Fibroblast of upper back skin (primary cell): ENCODE measurements at places on chromosomes 4 and X.

GRCh38 chr4:41640906-41641305 lies 102.9 kb downstream of the LIMCH1 start:
- DNase-seq, result no peak

GRCh38 chr4:141255016-141255415 lies 34.3 kb downstream of the ZNF330 start:
- DNase-seq, result no peak

DNA sequence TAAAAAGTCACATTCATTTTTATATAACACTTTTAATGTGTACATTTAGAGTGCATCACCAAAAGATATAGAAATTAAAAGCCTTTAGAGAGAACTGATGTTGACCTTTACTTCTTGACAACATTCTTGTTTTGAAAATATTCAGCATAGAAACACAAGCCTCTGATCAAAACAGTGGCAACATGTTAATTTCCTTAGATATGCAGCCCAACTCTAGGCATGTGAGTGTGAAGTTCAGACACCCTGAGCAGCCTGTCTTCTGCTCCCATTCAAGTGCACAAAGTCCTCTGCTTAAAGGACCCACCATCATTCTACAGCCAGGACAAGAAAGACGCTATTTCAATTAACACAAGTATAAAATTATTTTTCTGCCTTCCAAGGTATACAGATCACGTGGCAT lies 60.0 kb downstream of the PPP3CA start:
- DNase-seq, result no peak

DNA sequence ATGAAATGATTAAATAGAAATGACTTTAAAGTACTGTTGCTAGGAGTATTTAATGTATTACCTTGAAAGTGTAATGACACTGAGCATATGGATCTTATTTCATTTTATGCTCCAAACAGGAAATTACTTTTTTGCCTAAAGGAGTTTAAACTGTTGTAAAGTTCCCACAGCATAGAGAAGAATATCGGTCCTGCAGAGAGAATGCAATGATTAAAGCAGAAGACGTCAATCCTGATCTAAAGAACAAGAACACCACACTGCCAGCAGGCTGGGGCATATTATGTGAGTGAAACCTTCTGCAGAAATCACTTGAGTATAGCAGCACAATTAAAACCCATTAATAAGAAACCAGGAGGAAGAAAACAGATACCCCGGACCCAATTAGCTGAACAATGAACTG lies 72.8 kb upstream of the CAMK2D start:
- no peak for DNase-seq

- DNase-seq, result peak; percentile 83
Measured at GRCh38 chr4:122099896-122100295, 52.2 kb upstream of the BLTP1 start.

GRCh38 chr4:20391198-20391597 lies 139.5 kb downstream of the SLIT2 start:
- peak; percentile 75 for DNase-seq

DNA sequence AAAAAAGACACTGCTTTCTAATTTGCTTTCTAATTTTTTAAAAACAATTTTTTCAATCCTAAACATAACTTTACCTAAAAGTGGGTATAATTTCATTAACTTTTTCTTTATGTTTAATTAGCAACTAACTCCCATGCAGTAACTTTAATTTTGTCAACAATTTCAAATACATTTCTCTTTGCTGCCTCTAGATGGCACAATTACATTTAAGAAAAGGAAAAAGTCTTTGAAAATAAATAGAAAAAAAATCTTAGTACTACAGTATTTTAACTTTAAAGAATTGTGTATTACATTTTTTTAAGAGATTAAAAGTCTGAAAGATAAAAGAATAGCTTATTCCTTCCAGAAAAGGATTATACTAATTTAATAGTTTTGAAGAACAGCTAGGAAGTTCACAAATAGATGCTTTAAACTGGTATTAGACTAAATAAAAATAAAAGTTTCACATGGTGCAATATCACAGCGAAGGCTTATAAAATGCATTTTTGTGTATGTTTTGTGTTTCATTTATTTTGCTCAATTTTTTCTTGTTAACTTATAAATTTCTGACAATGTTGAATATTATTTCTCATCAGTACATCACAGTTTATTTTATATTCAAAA lies 105.1 kb downstream of the ADGRA3 start:
- peak; percentile 19 for DNase-seq

GRCh38 chrX:107731831-107732502 lies 43.6 kb downstream of the TSC22D3 start:
- peak; percentile 81 for DNase-seq

DNA sequence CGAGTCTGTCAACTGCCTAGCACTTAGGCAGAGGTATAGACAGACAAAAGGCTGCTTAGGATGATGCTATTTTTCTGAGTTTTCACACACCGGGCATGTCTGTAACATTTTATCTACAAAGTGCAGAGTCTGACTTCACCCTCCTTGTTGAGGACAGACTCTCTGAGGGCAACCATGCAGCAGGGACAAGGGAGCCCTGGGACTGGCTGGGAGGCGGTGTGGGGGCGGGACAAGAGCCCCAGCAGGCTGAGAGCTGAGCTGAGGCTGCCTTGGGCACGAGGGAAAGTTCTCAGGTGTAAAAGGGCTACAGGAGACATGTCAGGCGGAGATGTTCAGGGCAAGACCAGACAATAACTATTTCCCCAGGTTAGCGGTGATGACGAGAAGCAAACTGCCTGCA lies 81.6 kb downstream of the GATB start:
- DNase-seq, result no peak

DNA sequence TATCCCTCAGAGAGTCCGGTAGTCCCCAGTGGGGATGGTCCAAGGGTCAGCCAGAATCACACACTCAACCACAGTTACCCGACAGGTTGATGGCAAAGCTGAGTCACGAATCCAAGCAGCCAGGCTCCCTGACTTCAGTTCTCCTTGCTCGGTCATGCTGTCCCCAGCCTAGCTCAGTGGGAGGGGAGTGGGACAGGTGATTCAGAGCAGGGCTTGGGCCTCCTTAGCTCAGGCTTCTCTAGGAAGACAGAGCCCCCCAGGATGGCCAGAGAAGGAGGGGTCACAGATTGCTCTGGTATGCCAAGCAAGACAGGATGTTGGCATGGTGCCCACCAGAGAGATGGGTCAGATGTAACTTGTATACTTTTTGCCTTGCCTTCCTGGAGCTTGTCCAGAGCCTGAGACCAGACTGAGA lies 66.5 kb downstream of the EFNB1 start:
- peak; percentile 27 for DNase-seq

- DNase-seq, result no peak
Measured at GRCh38 chr4:184805462-184806228, 20.1 kb downstream of the ACSL1 start.

- DNase-seq, result no peak
Measured at GRCh38 chr4:101334963-101335572, 12.3 kb downstream of the PPP3CA start.

DNA sequence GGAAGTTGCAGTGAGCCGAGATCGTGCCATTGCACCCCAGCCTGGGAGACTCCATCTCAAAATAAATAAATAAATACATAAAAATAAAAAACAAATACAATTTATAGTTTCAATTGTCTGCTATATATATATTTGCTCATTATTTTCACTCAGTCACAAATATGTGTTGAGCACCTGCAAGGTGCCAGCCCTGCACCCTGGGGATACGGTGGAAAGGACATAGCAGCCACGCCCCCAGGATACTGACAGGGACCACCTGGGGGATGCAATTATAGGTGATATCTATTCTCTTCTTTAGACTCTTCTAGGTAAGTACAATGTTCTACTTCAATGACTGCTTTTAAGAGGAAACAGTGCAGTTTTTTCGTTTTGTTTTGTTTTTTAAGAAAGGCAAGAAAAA lies 85.0 kb downstream of the JAKMIP1 start:
- no peak for DNase-seq

GRCh38 chr4:158729716-158730559 lies 6.7 kb upstream of the PPID start:
- peak; percentile 64 for DNase-seq

DNA sequence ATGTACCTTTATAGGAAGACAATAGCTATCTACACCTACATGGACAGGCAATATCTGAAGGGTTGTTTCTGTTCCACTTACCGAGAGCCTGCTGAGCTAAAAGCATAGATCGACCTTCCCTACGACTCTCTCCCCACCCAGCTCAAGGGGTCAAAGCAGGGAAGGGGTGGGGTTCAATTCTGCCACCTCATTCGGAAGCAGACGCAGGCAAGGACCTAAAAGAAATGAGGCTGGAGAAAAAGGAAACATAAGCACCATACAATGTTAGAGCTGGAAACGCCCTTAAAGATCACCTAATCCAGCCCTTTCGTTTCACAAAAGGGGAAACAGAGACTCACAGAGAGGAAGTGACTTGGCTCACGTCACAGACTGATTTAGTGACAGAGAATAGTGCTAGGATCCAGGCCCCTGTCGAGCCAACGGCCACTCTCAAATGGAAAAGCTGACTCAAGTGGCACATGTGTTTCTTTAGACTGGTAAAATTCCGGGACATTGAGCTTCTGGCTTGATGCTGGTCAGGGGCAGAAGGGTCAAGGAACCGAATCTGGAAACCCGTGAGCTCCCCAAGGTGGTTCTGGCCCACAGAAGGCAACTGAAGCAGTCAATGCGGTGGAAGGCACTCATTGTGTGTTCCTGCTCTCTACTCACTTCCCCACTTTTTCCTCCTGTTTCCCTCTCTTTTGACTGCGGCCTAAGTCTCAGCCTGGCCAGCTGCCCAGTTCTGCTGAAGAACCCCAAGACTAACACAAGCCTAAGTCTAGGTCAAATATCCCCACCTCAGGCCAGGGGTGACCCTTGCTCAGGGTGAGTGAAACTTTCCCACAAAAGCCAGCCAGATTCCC lies 7.5 kb downstream of the SEPTIN6 start:
- DNase-seq, result no peak

DNA sequence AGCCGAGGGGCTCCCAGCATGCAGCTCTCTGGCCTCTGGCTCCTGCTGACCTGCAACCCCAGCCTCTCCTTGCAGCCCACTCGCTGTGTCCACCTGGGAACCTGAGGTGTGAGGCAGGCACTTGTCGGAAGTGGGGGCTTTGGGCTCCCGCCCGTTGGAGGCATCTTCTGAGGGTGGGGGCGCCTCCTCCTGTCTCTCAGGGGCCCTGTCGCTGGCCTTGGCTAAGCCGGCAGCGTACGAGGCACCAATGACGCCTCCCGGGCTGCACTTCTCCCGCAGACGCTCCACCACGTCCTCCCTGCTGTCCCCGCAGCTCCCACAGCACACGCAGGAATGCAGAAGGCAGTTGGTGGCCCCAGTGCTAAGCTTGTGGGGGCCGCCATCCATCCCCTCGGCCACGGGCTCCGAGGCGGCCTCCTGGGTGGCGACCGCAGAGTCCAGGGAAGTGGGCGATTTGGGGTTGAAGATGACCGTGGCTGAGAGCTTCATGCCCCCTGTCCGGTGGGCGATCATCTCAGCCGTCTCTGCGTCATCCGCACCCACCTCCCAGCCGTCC lies 42.5 kb upstream of the MXD4 start:
- DNase-seq, result no peak

DNA sequence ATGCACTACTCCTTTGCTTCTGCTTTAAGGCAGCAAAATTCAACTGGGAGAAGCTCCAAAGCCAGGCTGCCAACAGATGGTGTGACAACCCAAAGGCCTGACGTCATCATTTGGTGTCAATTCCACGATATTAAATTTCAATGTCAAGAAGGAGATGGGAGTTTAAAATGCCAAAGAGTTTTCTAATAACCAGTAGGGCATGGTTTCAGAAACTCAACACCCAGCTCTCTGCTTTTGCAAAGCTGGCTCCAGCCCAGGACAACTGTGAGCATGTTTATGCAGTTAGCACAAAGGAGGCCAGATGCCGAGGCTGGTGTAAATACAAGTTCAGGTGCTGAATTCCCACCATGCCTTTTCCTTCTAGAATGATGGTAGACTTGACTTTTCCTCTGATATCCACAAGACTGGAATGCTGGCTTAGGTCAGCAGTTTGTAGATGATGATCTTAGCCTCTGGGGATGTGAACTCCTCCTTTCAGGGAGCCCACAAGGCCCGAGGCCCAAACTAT lies 67.3 kb downstream of the AFAP1 start:
- DNase-seq, result peak; percentile 93

- DNase-seq, result no peak
Measured at GRCh38 chr4:84894621-84895020, 71.9 kb downstream of the WDFY3 start.

GRCh38 chr4:156931267-156931666 lies 40.3 kb downstream of the PDGFC start:
- peak; percentile 86 for DNase-seq

GRCh38 chrX:45623266-45623665 lies 422.6 kb upstream of the DIPK2B start:
- peak; percentile 94 for DNase-seq

DNA sequence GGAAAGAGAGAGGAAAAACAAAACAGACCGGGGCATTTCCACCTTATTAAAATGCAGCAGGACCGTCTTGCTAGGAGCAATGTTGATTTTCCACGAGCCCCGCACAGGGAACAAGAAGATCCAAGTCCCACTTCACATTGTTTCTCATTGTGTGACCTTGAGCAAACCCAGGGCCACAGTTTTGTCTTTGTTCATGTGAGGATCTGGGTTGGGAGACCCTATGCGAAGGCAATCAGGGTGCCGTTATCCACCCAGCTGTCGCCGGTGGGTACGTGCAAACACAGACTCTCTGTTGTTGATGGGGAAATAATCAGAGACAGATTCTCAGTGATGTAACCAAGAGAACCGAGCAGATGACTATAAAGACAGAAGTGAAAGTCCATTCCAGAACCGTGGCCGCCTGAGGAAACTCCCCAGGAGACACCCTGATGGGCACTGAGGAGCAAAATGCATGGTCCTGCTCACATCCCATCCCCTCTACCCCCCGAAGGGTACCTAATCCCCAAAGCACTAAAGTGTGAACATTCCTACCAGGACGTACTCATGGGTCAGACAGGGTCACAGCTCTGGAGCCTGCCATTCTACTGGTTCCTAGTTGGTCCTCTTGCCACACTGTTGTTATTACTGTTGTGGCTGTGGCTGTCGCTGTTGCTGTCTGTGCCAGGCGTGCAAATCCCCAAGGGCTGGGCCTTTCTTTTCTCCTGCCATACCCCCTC lies 102.7 kb upstream of the RBPJ start:
- peak; percentile 52 for DNase-seq

- no peak for DNase-seq
Measured at GRCh38 chr4:126708716-126709115, 924.0 kb upstream of the INTU start.

GRCh38 chr4:14168919-14169318 lies 541.4 kb upstream of the BOD1L1 start:
- peak; percentile 81 for DNase-seq

- no peak for DNase-seq
Measured at GRCh38 chr4:87704001-87704400, 53.9 kb downstream of the DMP1 start.

- peak; percentile 76 for DNase-seq
Measured at GRCh38 chr4:20430259-20430941, 178.7 kb downstream of the SLIT2 start.

DNA sequence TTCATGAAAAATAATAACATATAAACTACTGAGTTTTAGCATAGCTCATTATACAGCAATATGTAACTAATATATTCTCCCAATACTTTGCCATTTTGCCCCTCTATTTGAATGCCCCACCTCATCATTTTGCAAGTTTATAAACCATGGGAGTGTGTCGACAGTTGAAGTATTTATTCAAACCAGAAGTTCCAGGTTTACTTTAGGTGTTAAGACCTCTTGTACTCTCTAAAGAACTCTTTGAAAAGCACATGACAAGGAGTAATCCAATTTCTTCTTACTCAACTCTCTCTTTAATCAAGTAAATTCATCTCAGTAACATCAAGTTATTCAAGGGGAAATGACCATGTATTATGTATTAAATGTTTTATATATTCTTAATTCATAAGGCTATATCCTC lies 240.7 kb downstream of the COX18 start:
- DNase-seq, result no peak
